ENCODE measurements at places on chromosomes 7 and 10. TPM values are rescaled to one million over a fixed set of nuclear protein-coding genes. Genes with fewer than 3 reads are reported as not detected.

GPR146 gene
- 29.6 TPM for total RNA-seq

GRCh38 chr10:101267290-101267680 lies 38.0 kb upstream of the LBX1 start:
- no peak for DNase-seq

GRCh38 chr7:96663871-96664445 lies 45.7 kb downstream of the SEM1 start:
- DNase-seq, result no peak

DNA sequence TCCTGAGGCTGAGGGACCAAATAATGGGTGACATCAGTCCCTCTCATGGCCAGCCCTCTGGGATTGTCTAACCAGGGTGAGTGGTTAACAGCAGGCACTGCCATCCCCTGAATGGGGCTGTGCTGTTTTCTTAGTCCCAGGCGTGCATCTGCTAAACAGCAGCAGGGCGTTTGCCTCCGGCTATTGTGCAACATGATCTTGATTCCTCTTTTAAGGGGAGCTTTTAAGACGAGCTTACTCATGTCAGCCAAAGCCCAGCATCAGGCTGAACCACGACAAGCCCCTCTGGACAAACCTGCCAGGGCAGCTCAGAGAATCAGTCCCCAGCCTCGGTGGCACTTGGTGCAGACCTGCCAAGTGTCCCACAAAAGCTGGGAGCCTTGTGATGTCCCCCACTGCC lies 16.2 kb upstream of the IGFBP3 start:
- no peak for DNase-seq

DNA sequence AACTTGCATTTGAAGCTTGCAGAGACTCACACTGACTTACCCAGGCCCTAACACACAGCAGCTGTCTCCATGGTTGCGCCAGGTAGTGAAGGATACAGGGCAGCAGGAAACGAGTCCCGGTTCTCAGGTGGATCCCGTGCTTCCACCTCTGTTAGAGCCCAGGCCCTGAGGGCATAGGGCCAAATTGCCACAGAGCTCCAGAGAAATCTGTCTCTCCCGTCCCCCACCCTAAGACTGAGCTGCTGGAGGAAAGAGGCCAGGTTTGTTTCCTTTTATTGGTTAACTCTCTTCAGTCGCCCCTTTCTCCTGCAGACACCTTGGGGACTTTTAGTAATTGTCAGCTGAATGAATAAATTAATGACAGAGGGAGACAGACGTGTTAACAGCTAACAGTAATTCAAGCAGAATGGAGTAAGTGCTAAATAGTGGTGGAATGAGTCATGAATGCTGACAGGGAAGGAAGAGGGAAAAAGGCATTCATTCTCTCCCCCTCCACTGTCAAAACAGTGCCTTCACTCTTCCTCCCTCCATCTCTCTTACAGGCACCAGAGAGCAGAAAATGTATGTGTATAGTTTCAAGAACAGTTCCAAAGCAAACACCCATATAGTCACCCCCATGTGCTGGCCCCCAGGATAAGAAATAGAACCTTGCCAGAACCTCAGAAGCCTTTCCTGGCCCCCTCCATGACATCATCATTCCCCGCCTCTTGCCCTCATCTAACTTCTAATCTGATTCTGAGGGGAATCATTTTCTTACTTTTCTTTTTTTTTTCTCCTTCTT lies 16.8 kb upstream of the DLG5 start:
- DNase-seq, result no peak

GRCh38 chr10:93515071-93516005 lies 18.9 kb downstream of the CEP55 start:
- no peak for DNase-seq

DNA sequence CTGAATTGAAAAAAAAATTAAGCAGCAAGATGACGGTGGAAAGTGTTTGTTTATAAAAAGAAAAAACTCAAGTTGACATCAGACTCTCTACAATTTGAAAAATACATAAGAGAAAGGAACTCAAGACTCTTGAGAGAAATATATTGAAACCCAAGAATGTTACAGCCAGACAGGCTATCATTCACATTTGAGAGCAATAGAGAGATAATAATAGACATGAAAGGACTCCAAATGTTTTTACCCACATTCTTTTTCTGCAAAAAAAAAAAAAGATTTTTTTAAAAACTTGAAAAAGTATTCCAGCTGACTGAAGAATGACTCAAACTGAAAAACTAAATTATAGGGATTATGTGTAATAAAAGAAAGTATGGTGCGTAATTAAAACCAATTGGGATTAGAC lies 532.4 kb downstream of the INHBA start:
- no peak for DNase-seq

EVX1 gene
- not detected for total RNA-seq

NKX1-2 gene
- not detected for total RNA-seq

- no peak for DNase-seq
Measured at GRCh38 chr7:40301486-40302068, 166.8 kb downstream of the SUGCT start.

GBX1 gene
- total RNA-seq, result not detected

TAS2R41 gene
- not detected for total RNA-seq

ADIRF gene
- 729 TPM for total RNA-seq

DNA sequence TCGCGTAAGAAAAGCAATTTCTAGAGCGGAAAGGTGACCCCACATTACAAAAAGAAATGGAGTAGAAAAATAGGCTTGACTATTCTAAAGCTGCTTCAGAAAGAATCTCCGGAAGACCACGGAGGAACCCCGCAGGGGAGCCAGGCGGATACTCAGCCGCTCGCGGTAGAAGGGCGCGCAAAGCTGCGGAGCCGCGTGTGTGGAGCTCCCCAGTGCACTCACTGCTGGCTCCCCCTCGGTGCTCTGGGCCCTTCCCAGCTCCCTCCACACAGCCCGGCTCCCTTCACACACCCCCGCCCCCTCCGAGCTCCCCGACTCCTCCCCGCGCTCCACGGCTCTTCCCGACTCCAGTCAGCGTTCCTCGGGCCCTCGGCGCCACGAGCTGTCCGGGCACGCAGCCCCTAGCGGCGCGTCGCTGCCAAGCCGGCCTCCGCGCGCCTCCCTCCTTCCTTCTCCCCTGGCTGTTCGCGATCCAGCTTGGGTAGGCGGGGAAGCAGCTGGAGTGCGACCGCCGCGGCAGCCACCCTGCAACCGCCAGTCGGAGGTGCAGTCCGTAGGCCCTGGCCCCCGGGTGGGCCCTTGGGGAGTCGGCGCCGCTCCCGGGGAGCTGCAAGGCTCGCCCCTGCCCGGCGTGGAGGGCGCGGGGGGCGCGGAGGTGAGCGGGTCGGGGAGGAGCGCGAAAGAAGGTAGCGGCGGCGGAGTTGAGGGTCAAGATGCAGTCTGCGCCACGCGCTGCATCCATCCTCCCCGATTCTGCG lies at the start of gene STEAP2:
Gene STEAP2 (plus strand): TSS at position 350 of the 758 bp plus-strand sequence. CDS start 13,343 bp downstream, outside the sequence.
- DNase-seq, result peak; percentile 42

GRCh38 chr10:24579906-24580305 lies 143.8 kb downstream of the ARHGAP21 start:
- no peak for DNase-seq

GRCh38 chr7:118502235-118502634 lies 277.7 kb downstream of the ANKRD7 start:
- DNase-seq, result no peak
